ENCODE measurements at places on chromosomes 3 and 15.

DNA sequence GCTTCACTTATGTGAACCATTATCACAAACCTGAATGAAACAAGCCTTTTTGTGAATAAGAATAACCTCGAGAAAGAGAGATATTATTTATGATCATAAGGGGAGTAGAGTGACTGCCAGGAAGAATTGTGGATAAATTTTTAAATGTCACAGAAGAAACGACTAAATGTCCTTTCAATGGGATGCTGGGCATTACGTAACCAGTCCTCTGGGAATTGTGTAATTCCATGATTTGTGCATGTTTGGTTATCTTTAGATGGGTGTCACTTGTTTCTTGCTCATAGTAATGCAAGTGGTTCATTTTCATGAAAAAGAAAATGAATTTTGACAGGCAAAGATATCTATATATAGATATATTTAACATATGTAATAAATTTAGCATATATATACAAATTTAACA lies 379.5 kb upstream of the AGTR1 start:
- no peak for DNase-seq

DNA sequence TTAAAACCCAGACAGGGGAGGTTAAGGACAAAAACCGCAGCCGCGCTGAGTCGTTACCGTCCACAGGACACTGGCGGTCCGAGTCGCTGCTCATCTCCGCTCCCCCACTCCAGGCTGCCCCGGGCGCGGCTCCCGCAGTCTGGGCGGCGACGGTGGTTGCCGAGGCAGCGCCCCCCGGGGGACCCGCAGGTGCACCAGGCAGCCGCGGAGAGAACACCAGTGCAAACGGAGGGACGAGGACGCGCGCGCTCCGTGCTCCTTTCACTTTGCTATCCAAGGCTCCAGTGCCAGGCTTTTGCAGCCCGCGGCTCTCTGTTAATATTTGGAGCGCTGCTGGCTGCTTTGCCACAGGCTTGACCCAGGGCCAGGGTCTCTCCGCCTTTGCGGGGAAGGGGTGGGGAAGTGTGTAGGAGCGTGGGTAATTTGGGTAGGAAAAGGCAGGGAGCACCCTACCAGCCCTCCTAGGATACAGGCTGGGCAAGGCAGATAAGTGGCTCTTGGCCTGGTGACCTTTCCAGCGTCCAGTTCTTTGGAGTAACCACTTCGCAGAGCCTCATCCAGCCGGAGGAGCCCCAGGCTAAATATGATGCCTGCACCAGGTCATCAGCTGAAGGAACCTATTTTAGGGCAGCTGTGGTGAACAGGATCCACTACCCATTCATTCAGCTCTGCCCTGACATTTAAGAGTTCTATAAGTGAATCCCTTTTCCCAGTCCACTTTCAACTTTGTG lies at the start of gene GADL1:
GADL1 (minus strand) TSS at position 141 of the 731 bp plus-strand sequence; CDS start at position 94, 47 bp downstream.
- DNase-seq: peak; percentile 2

- peak; percentile 39 for DNase-seq
These were observed 22.4 kb upstream of the CELF6 start for GRCh38 chr15:72342385-72342784.

GRCh38 chr3:132001999-132002398 lies 32.8 kb downstream of the CPNE4 start:
- DNase-seq: no peak

GRCh38 chr15:68789534-68790241 lies 31.0 kb downstream of the ANP32A start:
- DNase-seq: no peak

- no peak for DNase-seq
These were observed 298.9 kb downstream of the SHOX2 start for GRCh38 chr3:157807280-157807679.

GRCh38 chr3:157393113-157393512 lies 43.5 kb upstream of the PTX3 start:
- DNase-seq: no peak

DNA sequence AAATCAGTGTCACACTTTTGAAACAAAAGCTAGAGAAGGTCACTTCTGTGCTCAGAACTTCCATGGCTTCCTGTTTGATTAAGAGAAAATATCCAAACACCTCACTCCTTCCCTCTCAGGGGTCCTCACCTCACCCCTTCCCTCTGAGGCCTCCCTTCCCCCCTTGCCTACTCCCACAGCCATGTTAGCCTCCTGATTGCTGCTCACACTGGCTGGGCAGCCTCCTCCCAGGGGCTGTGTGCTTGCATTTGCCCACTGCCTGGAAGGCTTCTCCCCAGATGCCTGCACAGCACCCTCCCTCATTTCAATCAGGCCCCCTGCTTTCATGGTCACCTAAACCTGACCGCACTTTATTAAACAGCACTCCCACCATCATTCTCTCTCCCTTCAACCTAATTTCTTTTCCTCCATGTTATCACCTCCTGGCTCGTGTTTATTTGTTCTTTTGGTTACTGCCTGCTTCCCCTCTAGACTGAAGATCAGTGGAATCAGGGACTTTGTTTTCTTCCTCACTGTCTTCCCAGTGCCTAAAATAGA lies 10.4 kb downstream of the BOC start:
- DNase-seq: no peak

- DNase-seq: no peak
These were observed 9.8 kb downstream of the CLCN2 start for GRCh38 chr3:184351511-184352148.

GRCh38 chr15:29103824-29104565 lies 165.6 kb downstream of the NSMCE3 start:
- peak; percentile 56 for DNase-seq

- DNase-seq: no peak
These were observed 64.7 kb upstream of the EPHB3 start for GRCh38 chr3:184496933-184497332.

DNA sequence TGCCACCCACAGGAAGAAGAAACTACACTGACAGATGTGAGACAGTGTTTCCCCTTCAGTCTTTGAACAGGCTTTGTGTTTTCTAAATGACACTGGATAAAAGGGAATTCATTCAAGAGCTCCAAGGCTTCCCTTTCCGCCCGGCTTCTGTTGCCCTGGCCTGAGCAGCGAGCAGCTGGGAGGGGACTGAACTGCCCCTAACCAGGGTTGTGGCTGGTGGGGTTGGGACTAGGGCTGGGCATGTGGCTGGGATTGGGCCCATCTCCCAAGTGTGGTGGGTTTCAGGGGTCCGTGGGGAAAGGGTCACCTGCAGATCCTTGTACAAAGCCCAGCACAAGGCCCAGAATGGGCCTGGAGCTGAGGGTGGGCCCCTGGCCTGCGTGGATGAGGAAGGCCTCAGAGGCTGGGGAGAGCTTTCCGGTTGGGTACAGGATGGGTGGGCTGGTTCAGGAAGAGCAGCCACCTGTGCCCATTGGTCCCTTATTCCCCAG lies 10.4 kb downstream of the VILL start:
- no peak for DNase-seq

- no peak for DNase-seq
These were observed 53.8 kb downstream of the CMTM6 start for GRCh38 chr3:32448686-32449474.

GRCh38 chr3:142117056-142117851 lies 32.1 kb downstream of the TFDP2 start:
- DNase-seq: no peak

DNA sequence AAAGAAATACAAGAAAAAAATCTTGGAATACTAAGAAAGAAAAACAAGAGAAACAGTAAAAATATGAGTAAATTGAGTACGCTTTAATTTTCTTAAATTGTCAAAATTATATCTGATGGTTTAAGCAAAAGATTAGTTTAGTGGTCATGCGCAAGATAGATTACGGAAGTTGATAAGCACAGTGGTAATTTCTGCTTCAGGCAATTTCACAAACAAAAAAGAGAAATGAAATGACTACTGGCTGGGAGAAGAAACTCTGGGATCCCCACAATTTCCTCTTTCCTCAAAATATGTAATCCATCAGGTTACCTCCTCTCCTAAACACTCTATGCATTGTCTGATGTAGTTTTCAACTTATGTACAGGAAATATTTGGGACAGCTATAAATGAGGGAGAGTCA lies 9.0 kb downstream of the MYD88 start:
- no peak for DNase-seq

- DNase-seq: no peak
These were observed 848.0 kb downstream of the TUSC7 start for GRCh38 chr3:117557464-117558090.

DNA sequence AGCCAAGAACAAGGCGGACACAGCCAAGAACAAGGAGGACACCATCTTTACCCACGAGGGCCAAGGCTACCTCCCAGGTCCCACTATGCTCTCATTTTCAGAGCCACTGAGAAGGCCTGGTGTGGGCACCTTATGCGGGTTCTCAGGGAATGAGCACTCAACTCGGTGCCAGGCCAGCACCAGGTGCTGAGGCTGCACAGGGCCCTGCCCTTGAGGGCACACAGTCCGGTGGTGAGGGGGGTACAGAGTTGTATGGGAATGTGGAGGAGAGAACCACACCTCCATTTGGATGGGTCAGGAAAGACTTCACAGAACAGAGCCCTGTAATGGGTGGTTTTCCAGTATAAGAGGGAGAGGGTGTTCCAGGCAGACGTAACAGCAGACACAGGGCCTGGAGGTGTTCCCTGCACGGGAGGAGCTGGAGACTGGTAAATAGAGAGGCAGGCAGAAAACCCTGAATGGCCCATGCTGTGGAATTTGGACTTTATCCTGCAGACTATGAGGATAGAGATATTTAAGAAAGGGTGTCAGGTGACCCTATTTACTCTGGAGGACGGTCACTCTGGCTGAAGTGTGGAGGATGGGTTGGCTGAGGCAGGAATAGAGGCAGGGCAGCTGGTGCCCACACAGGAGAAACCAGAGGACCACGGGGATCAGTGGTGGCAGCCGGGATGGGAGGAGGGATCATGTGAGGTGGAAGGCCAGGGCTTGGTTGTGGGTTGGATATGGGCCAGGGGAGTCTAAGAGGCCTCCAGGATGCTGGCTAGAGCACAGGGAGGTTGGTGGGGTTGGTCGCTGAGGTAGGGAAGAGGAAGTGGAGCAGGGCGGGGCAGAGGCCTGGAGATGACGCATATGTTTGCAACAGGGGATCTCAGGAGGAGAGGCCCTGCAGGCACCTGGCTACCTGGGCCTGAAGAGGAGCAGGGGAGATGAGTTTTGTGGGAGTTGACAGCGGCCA lies 34.6 kb downstream of the CRABP1 start:
- no peak for DNase-seq

DNA sequence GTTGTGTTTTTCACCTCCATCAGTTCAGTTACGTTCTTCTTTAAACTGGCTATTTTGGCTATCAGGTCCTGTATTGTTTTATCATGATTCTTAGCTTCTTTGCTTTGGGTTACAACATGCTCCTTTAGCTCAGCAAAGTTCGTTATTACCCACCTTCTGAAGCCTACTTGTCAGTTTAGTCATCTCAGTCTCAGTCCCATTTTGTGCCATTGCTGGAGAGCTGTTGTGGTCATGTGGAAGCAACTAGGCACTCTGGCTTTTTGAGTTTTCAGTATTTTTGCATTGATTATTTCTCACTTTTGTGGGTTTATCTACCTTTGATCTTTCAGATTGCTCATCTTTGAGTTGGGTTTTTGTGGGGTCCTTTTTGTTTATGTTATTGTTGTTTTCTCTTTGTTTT lies 151.3 kb downstream of the CFAP20DC start:
- DNase-seq: no peak

DNA sequence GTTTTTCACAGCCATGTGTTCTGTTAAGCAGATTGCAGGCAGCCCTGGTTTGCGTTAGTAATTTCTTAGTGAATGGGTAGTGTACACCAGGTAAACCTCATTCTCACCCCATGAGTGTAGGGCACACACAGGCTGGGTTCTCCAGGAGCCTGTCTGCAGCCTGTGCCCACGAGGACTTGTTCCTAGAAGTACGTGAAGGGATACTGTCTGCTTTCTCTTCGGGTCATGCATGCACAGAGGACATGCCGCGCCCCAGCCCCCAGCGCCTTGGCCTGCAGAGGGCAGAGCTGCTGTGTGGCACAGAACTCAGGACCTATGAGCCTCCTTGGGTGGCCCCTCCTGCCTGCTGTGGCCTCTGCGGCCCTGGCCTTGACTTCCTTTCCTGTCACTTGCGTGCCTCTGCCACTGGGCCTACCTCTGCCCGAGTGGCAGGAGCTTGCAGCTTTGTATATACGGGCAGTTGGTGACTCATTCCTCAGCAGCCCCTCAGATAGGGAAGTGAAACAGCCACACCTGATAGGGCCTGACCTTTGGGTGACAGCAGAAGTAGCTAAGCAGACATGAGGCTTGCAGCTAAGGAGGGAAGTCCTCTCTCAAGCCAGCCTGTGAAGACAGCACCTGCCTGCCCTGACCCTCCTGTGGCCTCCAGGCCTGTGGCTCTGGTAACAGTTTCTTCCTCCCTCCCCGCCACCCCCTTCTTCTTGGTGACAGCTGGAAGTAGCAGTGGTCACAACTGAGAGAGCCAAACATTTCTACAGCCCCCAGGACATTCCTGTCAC lies 19.5 kb downstream of the PPCDC start:
- peak; percentile 28 for DNase-seq

GRCh38 chr3:188888321-188889053 lies 283.3 kb upstream of the TPRG1 start:
- no peak for DNase-seq

DNA sequence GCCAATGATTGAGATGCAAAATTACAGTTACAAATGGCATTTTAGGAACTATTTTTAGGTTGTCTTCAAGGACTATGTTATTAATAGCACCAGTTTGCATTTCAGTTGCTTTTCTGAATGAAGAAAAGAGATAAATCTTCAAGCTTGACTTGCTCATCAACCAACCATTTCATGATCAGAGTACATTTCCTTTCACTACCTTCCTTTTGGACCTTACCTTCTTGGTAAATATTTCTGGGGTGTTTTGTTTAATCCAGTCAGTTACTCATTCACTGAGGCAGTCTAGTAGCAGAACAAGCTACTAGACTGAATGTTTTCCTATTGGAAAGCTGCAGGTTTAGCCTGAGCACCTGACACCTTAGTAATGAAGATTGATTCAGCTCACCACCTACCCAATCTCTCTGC lies 8.2 kb downstream of the SLC27A2 start:
- no peak for DNase-seq

GRCh38 chr3:136142592-136142991 lies 53.5 kb downstream of the MSL2 start:
- DNase-seq: no peak

DNA sequence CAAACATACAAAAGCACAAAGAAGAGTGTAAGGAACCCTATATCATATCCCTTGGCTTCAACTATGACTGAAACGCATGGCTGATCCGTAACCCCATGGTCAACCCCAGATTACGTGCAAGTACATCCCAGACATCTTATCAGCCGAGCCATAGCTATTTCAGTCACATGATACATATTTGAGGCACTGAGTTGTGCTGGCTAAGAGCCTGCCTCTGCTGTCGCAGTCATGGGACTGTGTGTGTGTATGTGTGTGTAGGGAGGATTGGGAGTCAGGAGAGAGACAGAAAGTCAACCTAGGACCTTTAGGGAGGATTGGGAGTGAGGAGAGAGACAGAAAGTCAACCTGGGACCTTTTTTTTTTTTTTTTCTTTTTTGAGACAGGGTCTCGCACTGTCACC lies 8.4 kb downstream of the ST6GAL1 start:
- DNase-seq: no peak

Measured in activated CD4-positive, alpha-beta T cell treated with anti-CD3 and anti-CD28 coated beads, Interleukin-2, amount 50 U/mL, for 1 hour (primary cell).